ENCODE measurements at places on chromosomes 11 and 22.

DNA sequence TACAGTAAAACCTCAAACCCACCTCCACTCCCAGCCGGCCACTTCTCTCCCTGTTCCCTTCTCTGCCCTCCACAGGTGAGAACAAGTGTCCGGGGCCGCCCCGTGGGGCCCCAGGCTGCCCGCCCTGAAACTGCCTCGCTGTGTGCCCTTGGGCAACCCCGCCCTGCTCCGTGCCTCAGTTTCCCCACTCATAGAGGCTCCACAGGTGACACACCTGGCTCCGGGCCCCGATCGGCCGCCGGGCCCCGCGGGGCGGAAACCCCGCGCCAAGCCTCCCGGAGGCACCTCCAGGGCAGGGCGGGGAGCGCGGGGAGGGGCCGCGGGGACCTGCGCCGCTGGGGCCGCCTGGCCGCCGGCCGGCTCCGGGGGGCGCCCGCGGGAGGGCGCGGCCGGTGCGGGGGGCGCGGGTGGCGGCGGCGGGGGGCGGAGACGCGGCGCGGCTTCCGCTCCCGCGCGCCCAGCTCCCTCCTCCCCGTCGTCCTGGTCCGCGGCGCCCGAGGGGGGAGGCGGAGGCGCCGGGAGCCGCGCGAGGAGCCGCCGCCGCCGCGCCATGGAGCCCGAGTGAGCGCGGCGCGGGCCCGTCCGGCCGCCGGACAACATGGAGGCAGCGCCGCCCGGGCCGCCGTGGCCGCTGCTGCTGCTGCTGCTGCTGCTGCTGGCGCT, at the start of gene LRP5:
LRP5 (plus strand) TSS at position 475 of the 663 bp plus-strand sequence; CDS start at position 599, 124 bp downstream.
- DNase-seq, result peak; percentile 75

DNA sequence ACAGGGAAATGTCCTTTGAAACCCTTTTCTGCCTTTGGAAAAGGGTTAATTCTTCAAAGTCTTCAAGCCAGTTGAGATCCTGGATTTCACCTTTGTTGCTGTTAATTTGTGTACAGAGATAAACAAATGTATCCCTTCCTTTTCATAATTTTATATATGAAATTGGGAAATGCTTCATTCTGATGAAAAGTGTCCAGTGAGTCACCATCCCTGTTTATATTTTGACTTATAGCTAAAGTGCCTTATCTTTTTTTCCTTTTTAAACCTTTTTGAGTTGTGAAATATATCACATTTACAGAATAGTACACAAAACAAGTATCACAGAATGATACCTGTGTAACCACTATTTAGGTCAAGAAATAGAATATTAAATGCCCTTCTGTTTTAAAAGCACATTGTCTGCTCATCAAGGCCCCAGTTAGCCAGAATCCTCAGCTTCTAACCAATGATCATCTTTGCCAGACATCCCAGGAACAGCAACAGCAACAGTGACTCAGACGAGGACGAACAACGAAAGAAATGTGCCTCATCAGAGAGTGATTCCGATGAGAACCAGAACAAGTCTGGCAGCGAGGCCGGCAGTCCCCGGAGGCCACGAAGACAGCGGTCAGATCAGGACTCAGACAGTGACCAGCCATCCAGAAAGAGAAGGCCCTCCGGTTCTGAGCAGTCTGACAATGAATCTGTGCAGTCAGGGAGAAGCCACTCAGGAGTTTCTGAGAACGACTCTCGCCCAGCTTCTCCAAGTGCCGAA, 27.3 kb downstream of the CTR9 start:
- no peak for DNase-seq

GRCh38 chr22:30354644-30355043, 2.0 kb downstream of the SF3A1 start:
- no peak for DNase-seq

- no peak for DNase-seq
Observed at GRCh38 chr11:11604370-11604990, 17.3 kb downstream of the GALNT18 start.

DNA sequence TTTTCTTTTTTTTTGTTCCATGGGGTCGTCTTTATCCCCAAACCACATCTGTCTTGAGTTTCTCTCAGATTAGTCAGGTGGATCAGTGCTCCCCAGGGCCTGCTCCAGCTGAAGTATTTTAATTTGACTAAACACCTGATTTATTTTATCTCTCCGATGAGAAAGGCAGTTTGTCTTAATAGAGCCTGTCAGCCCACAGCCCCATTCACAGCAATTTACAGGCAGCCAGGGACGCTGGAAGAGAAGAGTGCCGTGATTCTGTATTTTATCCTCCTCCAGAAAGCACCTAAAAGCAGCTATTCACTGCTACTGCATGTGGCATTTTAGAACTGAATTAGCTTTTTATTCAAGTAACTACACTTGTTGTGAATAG, 164.5 kb downstream of the SOX6 start:
- no peak for DNase-seq

- peak; percentile 40 for DNase-seq
Observed at GRCh38 chr11:132357811-132358572, 987.6 kb downstream of the NTM start.

- DNase-seq, result no peak
Observed at GRCh38 chr11:66815646-66816045, 27.6 kb upstream of the RCE1 start.

- DNase-seq, result no peak
Observed at GRCh38 chr11:10396771-10397170, 58.3 kb upstream of the AMPD3 start.

- peak; percentile 49 for DNase-seq
Observed at GRCh38 chr11:61955422-61956135, 5.4 kb downstream of the BEST1 start.

- no peak for DNase-seq
Observed at GRCh38 chr11:76361776-76362175, 19.2 kb downstream of the THAP12 start.

GRCh38 chr11:117062498-117062897, 35.7 kb downstream of the SIK3 start:
- no peak for DNase-seq

DNA sequence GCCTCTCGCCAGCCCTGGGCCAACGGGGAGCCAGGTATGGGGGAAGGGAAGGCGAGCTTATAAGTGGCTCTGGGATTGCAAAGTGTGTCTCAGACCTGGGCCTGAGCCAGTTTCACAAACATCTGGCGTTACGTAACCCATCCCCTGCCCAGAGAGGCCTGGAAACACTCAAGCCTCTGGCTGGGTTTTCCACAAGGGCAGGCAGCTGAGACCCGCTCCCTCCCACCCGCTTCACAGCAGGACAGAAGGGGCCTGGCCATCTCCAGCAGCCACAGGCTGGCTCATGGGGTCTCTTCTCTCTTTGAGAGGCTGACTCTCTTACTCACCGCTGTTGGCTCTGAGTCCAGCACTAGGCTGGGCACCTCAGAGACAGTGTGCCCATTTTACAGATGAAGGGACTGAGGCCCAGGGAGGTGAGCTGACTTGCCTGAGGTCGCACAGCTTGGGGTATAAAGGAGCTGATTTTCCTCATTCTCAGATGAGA, 44.5 kb downstream of the TRIOBP start:
- no peak for DNase-seq

DNA sequence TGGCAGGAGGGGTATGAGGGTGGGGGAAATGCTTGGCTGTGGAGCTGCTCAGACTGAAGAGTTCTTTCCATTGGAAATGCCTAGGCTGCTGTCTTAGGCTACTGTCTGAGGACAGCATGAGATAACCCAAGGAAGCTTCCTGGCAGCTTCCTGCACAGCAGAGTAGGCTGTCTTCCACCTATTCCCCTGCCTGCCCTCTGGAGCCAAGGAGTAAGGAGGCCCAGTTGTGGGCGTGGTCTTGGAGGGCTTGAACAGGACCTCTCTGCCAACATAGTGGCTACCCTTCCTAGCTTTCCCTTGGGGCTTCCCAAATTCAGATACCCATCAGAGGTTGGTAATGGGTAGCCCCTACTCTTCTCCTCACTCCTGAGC, 25.9 kb downstream of the PHLDB1 start:
- no peak for DNase-seq

GRCh38 chr11:104881117-104881794, 17.0 kb downstream of the CASP12 start:
- no peak for DNase-seq

GRCh38 chr22:47009304-47010101, 247.1 kb downstream of the TBC1D22A start:
- no peak for DNase-seq

DNA sequence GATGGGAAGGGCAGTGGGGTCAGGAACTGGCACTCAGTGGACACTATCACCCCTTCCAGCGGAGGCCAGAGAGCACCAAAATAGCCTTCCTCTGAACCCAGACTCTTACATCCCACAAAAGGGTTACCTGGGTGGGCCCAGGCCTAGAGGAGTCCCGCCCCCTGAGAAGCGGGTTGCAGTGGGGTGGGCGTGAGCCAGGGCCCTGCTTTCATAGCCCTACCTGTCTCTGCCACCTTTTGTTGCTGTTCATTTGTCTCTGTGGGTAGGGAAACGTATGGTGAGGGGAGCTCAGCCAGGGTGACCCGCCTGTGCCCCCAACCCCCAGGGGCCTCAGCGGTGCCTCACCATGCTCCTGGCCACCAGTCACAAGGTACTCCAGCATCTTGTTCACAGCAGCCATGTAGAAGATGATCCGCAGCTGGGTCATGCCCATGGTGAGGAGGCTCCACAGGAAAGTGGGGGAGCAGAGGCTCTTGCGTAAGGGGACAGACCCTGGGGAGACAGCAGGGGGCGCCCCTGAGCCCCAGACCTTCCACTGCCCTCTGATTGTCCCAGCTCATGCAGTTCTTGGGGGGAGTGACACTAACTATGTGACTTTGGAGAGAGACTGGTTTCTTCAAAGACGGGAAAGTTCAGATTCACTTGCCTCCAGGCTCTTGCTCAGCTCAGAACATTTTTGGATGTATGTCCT, 24.0 kb downstream of the SLC43A1 start:
- DNase-seq, result no peak

DNA sequence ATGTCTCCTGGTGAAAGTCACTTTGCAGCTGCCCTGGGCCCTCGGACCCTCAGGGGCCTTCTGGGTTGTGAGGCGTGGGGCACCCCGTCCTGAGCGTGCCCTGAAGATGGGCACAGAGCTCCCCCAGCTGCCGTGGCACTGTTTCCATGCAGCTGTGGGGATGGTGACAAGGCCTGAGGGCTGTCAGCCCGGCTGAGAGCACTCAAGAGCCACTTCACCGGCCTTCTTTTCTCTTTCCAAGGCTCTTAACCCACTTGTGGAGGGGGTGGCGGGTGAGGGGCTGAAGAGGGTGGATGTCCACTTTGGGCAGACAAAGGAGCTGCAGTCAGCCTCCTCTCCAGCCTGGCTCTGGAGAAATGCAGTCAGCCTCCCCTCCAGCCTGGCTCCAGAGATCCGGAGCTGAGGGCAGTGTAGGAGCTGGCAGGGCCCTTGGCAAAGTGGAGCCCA, 239.5 kb downstream of the ST3GAL4 start:
- DNase-seq, result no peak

- no peak for DNase-seq
Observed at GRCh38 chr11:9057888-9058287, 33.5 kb downstream of the SCUBE2 start.

DNA sequence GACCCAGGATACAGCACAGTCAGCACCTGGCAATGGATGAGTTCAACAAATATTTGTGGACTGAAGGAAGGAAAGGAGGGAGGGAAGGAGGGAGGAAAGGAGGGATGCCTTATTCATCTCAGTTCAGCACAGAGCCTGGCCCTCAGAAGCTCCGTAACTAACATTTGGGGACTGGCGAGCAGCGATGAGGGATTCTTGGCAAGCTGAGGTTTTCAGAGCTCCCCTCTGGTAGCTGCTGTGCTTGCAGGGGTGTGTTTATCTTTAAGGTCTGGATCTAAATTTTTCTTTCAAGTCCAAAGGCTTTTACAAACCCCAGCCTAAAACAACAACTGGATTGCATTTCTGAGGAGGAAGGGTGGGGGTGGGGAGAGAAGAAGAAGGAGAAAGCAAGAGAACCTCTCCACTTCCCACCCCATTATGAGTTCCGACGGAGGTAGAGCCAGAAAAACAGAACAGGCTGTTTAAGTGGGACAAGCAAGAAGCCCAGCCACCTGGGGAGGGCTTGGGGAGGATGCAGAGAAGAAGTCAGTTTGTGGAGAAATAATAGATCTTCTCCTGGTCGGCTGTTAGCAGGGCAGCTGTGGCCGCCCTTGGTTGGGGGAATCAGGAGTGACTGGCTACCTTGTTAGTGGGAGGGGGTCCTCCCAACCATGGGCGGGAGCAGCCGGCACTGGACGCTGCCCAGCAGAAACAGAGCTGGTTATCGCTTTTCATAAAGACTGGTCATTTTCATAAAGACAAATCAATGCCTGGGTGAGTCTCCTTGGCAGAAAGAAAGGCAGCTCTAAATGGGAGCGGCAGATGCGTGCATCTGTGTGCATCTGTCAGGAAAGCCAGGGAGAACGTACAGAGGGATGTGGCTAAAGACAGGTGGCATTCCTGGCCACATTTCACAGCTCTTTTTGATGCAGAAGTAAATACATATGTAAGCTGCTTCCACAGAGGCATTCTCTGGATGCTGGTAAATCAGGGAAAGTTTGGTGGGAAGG, 78.0 kb downstream of the TSPAN18 start:
- DNase-seq, result no peak

DNA sequence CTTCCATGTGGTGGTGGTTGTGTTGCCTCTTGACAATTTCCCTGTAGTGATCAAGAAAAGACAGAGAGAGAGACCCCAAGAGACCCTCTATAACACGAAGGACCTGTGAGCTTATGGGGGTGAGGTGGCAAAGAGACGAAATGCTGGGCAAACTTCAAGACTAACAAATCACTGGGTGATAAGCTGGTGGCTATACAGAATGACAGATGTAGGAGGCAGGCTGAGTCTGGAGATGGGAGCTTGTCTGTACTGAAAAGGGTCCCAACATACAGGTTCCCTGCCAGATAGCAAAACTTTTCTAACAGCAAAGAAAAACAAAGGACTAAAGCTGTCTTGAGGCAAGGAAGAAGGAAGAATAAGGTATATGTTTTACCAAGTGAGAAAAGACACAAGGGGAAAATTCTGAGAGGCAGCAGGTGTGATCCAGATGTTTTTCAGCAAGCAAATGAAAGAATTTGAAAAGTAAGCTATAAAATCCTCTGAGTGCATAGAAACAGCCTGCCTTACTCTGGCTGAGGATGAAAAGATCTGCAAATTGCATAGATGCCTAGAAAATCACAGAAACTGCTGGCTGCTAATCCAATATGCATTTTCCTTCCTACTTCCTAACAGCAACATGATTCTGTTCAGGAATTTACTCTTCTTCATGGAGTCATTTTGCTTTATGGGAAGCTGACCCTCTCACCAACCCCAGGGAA, 21.9 kb upstream of the LYVE1 start:
- DNase-seq, result no peak

DNA sequence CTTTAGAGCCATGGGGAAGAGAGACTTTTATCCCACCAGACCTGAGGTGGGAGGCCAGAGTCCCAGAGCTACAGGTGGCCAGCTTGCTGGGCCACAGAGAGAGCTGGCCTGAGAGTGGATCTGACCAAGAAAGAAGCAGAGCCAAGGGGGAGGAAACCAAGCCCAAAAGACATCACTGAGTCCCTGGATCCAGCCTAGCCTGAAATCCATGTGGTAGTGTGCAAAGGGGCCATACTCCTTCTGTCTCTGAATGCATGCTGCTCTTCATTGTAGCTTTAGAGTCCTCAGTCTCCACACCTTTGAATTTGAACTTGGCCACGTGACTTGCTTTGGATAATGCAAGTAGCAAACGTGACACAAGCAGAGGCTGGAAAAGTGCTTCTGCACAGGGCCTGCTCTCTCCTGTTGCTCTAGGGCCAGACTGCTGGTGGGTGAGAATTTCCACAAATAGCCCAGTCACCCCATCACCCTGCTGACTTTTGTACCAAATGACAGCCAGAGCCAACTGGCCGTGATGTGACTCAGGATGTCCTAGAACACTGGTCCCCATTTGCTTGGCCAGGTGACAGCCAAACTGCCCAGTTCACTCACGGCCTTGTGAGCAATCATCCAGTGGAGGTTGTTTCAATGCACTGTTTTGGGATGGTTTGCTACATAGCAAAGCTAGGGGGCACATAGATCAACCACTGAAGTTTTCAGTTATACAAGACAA, 93.6 kb downstream of the DHCR7 start:
- DNase-seq, result no peak

GRCh38 chr11:120392793-120393192, 56.6 kb downstream of the ARHGEF12 start:
- DNase-seq, result no peak
